ENCODE measurements at places on chromosomes 16 and 17.

- DNase-seq: no peak
Observed at GRCh38 chr17:35773679-35774425, 13.2 kb downstream of the C17orf50 start.

DNA sequence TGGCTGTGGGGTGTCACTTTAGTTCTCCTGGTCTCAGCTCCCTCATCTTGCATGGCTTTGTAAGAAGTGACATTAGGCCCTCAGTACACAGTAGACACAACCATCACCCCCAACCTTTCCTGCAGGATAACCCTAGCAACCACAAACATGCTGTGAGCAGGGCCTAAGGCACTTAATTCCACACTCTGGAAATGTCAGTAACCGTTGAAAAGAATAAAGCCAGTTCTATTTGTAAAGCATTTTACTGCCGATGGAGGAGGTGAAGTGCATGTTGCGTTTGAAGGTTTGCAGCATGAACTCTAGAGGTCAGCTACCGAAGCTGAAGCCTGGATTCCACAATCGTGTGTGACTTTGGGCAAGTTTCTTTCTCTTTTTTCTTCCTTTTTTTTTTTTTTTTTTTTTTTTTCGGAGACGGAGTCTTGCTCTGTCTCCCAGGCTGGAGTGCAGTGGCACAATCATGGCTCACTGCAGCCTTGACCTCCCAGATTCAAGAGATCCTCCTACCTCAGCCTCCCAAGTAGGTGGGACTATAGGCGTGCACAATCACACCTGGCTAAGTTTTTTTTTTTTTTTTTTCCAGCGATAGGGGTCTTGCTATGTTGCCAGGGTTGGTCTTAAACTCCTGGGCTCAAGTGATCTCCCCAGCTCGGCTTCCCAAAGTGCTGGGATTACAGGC is 26.1 kb upstream of the TOB1 start:
- no peak for DNase-seq

DNA sequence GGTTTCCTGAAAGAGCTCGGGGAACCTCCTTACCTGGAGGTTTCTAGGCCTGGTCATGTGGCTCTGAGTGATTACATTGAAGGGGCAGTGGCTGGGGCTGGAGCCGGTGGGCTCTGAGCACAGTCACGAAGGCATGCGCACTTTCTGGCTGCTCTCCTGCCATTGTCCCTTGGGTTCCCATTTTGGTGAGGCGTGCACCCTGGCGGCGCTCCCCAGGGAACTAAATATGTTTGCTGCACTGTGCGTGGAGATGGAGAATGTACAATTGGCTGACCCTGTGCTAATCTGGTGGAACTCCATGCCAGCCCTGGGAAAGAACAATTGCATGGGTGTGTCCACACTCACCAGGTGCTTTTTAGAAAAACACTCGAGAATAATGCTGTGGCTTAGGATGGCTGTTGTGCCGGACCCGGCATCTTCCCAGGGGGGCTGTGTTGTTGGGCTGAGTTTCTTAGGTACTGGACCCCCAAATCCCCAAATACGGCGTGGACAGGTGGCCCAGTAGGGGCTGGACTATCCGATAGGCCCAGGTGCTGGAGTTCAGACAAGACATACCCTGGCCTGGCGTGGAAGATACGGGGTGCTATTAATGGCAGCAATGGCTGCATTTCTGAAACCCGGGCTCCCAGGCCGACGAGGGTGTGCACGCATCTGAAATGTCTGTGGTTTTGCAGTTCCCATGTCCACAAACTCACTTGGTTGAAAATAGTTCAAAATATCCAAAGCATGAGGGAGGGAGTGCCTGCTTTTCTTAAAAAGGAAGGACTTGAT is 230.5 kb downstream of the SEC14L1 start:
- DNase-seq: no peak

DNA sequence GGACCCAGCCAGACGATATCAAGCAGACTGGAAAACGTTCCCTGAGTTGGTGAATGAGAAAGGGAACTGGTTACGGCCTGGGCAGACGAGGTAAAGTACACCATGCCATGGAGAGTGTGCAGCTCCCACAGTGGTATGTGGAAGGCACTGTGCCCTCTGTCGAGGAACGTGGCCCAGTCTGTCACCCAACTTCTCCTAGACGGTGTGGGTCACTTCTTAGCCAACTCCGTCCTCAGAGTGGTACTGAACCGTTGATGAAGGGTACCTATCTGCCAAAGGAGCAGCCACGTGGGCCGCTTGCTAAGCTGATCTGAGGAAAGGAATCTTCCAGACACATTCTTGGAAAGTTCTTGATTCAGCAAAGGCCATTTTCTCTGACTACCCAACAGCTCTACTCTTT is 56.0 kb upstream of the AXIN2 start:
- DNase-seq: no peak

DNA sequence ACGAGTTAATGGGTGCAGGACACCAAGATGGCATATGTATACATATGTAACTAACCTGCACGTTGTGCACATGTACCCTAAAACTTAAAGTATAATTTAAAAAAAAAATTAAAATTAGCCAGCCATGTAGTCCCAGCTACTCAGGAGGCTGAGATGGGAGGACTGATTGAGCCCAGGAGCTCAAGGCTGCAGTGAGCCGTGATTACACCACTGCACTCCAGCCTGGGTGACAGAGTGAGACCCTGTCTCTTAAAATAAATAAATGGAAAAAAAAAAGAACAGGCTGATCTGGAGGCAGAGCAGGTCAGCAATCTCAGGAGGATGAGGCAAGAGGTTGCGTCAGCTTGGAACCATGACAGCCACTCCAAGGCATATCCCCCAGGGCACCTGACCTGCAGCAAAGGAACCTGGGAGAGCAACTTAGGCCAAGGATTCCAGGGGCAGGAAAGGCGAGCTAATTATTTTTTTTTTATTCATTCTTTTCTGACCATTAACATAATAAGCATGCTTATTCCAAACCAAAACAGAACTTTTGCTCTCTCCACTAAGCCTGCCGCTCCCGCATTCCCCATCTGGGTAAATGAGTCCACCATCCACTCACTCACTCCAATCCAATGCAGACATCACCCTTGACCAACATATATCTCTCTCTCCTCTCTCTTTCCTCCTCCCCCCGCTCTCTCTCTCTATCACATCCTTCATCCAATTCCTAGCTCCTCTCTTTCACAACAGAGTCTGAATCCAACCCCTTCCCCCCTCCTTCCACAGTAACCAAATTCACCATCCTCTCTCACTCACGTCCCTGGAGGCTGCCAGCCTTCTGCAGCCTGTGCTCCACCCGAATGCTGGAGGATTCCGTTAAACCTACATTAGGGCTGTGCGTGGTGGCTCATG is 47.7 kb downstream of the TK2 start:
- no peak for DNase-seq

GRCh38 chr17:69336996-69337395 is 10.1 kb upstream of the ABCA5 start:
- DNase-seq: no peak

GRCh38 chr17:82497483-82498405 is 21.8 kb upstream of the FOXK2 start:
- DNase-seq: peak; percentile 35

- DNase-seq: no peak
Observed at GRCh38 chr17:50710650-50711049, 2.9 kb upstream of the ANKRD40 start.

GRCh38 chr16:81583893-81584631 is 139.5 kb downstream of the CMIP start:
- DNase-seq: no peak

GRCh38 chr17:63694229-63694949 is 5.5 kb downstream of the LIMD2 start:
- DNase-seq: no peak
